ENCODE measurements at places on chromosomes 11 and 22.

DNA sequence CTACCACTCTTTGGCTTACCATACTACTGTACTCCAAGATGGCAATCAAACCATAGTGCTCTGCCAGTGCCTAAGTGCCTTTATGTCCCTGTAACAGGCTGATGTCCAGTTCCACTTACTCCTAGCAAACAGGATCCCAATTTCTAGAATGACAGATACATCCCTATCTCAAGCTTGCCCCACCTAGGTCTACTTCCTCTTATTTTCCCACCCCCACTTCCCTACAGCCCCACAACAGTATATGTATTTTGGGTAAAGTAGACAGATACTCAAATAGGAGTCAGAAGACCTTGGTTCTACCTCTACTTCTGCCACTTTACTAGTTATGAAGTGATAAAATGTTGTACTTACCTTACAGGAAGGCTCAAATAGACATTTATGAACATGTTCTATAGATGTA lies 24.1 kb downstream of the SIK3 start:
- DNase-seq: no peak

DNA sequence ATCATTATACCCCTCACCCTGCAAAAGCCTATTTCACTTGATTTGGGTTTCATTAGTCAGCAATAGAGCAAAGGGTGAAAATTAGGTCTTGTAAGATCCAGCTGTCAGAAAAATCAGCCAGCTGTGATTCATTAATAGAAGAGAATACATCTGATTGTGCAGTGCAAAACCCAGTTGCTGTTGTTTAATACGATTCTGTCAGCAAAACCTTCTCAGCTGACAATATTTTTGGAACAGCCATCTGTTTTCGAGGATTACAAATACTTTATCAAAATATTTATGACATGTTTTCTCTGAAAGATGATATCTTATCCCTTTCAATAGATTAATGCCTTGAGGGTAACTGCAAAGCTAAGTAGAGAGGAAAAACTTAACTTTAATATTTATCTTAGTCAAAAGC lies 1354.0 kb upstream of the RAG2 start:
- DNase-seq: no peak

DNA sequence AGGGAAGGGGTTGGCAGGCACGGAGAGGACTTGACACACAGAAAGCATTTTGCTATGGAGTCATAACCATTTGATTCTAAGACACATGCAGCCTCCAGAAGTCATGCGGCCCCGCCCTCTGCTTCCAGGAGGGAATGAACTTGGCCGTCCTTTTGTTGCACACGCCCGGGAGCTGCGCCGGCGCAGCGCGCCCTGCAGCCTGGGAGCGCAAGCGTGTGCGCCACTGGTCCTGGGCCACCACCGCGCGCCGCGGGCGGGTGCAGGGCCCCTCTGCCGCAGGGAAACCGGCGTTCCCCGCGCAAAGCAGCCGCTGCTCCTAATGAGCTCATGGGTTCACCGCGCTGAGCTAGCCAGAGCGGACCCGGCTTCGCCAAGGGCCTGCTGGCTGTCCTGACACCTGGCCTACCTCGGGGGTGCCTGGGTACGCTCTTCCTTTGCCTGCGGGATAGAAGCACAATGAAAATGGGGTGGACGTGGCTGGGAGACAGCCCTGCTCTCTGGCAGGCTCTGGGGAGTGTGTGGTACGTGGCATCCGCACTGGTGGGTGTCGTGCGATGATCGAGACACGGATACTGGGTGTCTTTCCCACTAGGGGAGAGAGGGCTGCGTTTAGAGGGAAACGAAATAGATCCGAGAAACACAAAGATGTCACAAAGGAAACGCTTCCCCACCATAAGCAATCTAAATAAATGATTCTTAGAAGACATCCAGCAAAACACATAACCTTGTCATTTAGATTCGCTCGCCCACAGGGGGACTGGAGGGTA lies 669 bp downstream of the MICAL3 start:
- DNase-seq: no peak

GRCh38 chr11:13375798-13376197 lies 87.2 kb downstream of the BTBD10 start:
- DNase-seq: no peak

DNA sequence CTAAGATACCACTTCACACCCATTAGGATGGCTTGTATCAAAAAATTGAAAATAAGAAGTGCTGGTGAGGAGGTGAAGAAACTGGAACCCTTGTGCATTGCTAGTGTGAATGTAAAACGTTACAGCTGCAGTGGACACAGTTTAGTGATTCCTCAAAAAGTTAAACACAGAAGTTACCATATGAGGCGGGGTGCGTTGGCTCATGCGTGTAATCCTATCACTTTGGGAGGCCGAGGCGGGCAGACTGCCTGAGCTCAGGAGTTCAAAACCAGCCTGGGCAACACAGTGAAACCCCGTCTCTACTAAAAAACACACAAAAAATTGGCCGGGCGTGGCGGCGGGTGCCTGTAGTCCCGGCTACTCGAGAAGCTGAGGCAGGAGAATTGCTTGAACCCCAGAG lies 43.5 kb downstream of the SGSM3 start:
- DNase-seq: no peak

DNA sequence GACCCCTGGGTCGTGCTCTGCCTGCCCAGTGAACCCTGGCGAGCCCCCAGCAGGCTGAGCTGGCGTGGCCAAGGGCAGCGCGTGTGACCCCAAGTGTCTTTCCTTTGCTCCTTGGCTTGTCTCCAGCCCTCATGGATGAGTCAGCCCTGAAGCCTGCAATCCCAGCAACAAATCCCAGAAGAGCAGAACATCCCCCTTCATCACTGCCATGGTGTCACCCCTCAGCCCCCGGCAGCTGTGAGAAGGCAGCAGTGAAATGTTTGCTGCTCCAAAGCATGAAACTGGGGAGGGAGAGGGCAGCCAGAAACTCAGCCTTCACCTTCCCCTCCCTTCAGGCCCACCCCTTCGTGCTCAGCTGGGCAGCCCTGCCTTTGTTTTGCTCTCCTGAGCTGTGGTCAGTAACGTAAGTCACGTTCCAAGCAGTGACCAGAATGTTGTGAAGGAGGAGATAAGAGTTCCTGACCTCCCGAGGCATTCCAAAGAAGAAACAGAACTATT lies 29.8 kb downstream of the ADAMTS15 start:
- no peak for DNase-seq

DNA sequence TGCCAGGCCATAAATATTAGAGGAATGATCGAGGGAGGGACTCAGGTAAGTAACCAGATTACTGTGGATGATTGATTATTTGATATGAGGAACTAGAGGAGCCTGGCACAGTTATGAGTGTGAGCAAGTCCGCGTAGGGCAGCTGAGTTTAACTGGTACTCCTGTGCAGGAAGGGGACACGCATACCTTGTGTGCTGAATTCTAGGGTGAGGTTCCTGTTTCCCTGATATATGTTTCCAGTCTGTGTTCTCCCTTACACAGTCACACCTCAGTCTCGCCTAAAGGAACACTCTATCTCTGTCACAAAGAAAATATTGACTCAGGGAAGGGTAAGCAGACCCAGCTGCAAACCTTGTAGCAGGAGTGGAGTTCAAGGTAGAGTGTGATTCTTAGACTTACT lies 17.4 kb downstream of the SGSM3 start:
- no peak for DNase-seq

- no peak for DNase-seq
Measured at GRCh38 chr11:113574586-113574985, 99.4 kb upstream of the DRD2 start.

GRCh38 chr11:129636926-129637325 lies 178.7 kb upstream of the TMEM45B start:
- no peak for DNase-seq

DNA sequence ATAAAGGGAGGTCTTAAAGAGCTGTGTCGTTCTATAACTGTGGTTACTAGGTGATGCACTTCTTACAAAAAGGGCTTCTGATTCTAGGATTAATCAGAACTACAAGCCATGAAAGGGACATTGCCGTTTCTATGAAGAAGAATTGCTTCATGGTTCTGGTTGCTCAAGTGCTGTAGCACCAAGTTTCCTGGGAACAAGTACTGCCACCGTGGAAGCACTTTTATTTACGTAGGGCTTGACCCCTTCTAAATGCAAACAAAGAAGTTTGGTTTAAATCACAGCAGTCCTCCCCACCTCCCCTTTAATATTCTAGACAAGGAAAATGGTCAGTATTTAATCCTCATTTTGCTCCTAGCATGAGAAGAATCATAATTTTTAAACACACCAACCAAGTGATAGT lies 9.8 kb downstream of the YAP1 start:
- no peak for DNase-seq

DNA sequence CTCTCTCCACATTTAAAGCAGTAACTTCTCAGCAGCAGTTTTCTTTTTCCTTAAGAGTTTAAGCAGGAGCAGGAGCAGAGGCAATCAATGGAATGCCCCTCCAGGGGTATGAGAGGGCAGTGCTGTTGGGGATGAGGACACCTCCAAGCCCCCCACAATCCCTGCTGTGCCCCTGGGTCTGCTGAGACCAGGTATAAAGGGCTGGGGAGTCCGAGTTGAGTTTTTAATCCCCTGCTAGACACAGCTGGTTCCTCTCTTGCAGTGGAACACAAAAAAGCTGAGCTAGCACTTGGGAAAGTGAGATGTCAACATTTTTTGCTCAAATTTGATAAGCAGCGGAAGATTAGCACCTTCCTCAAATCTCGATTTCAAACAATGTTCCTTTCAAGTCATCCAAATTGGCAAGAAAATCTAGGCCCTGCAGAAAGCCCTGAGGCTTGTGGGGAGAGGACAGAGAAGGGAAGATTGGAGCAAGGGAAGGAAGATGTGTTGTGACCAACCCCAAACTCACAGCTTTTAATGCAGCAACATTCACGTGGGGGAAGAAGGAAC lies 581.9 kb downstream of the SOX6 start:
- DNase-seq: no peak

DNA sequence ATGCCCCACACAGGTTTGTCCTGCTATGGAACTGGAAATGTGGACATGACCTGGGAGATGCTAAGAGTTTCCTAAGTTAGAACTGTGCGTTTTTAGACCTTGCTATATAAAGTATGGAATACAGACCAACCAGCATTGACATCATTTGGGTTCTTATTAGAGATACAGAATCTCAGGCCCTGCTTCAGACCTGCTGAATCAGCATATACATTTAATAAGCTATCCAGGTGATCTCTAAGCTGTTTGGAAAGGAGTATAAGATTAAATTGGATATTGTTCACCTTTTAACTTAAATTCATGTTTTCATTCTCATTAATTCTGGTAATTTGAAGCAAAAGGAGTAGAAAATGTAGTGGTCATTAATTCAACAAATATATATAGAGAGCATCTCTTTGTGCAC lies 6.9 kb upstream of the CNTF start:
- DNase-seq: no peak

- no peak for DNase-seq
Measured at GRCh38 chr22:21443735-21444421, 23.3 kb upstream of the TMEM191C start.

GRCh38 chr11:17793642-17794170 lies 59.1 kb downstream of the KCNC1 start:
- DNase-seq: no peak

DNA sequence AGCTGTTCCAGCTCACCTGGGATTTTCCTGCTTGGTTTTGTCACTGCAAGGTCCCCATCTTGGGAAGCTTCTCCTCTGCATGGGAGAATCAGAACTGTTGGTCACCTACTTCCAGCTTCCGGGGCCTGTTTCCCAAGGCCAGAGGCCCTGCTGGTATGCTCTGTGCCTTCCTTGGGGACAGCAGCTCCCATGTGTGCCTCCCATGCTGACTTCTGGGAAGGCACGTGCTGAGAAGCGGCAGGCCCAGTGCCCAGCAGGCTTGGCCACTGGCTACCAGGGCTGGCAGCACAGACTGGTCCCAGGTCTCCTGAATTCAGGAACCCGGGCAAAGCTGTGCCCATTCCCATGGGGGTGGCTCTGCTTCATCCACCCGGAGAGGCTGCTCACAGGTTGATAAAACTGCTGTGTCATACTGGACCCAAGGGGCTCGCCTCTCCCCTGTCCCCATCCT lies 33.8 kb downstream of the MYEOV start:
- no peak for DNase-seq

- DNase-seq: no peak
Measured at GRCh38 chr11:125192183-125192582, 27.6 kb downstream of the PKNOX2 start.

- DNase-seq: no peak
Measured at GRCh38 chr11:10592331-10592730, 23.9 kb upstream of the LYVE1 start.

- no peak for DNase-seq
Measured at GRCh38 chr22:48603621-48604320, 1223.9 kb downstream of the BRD1 start.

- no peak for DNase-seq
Measured at GRCh38 chr11:67780056-67780455, 105.6 kb upstream of the ALDH3B2 start.

- no peak for DNase-seq
Measured at GRCh38 chr11:47514825-47515647, 37.9 kb downstream of the CELF1 start.

DNA sequence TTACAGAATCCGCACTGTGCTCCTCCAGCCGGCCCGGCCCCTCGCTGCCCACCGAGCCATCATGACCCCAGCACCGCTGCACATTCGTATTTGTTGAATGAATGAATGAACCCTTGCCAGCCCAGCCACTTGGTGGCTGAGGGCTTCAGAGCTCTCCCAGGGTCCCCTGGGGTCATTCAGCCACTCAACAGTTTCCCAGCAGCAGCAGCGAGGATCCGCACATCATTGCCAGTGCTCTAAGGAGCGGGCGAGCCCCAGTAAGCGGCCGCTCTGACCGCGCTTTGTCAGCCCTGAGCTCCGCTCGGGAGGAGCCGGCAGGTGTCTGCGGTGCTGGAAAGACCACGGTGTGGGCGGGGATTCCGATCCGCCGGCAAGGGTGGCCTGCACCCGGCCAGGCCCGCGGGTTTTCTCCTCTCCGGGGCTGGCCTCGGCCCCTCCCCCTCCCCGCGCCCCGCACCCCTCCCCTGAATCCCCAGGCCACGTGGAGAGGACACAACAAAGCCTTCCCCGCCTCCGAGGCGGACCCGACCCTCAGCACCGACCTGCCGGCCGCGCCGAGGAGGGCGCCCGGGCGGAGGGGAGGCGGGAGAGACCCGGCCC lies 563 bp downstream of the BID start:
- no peak for DNase-seq

GRCh38 chr11:12403122-12403996 lies 26.0 kb downstream of the PARVA start:
- DNase-seq: no peak

GRCh38 chr22:29218758-29219408 lies 13.2 kb downstream of the EMID1 start:
- no peak for DNase-seq

DNA sequence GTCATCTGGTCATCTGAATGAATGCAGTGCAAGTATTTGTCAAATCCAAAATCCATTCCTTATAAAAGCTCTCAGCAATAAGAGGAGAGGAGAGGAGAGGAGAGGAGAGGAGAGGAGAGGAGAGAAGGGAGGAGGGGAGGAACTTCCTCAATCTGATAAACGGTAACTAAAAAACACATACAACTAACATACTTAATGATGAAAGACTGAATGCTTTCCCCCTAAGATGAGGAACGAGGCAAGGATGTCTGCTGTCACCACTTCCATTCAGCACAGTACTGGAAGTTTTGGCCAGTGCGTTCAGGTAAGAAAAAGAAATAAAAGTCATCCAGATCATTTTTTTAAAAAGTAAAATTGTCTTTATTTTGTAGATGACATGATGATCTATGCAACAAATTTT lies 80.4 kb downstream of the CD82 start:
- DNase-seq: no peak
